ENCODE measurements at places on chromosomes 6 and 20.

GRCh38 chr20:52682237-52682636 lies 289.9 kb upstream of the TSHZ2 start:
- no peak for DNase-seq

- no peak for DNase-seq
These were observed 547.3 kb upstream of the SLC35B3 start for GRCh38 chr6:8982668-8983067.

DNA sequence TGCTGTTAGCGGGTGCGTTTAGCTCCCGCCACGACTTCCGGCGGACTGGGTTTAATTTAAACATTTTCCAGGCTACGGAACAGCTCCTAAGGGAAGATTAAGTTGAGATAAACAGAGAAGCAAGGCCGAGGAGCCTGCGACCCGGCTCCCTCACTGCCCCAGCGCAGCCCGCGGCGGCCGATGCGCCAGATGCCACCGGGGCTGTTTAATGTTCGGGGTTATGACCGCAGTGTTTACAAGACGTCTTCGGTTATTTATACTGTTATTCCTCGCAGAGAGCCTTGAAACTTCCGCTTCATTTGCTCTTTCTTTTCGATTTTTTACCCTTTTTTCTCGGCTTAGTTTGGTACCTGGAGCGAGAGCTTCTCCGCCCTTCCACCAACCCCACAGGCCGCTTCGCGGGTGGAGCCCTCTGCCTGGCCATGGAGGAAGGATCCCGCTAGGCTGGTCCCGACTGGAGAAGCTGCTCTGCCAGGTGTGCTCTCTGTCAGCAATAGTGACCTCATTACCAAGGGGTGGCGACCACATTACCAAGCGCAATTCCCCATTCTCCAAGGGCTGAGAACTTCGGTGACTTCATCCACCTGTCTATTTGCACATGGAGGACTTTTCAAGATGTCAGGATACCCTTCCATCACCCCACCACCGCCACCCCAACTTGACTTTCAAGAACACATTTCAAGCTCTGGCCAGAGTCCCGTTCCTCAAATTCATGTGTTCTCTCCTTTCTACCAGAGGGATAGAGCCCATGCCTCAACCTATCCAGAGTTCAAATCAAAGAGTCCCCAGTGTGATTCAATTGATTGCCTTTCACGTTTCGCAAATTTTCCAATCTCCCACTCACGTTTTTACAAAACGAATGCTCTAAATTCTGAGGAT lies 4.1 kb downstream of the TCF21 start:
- no peak for DNase-seq

GRCh38 chr6:37174515-37175331 lies 4.8 kb downstream of the PIM1 start:
- DNase-seq, result no peak

- DNase-seq, result no peak
These were observed 248.3 kb downstream of the GMPR start for GRCh38 chr6:16486661-16487060.

GRCh38 chr20:20521736-20522135 lies 153.8 kb downstream of the INSM1 start:
- no peak for DNase-seq

- no peak for DNase-seq
These were observed 30.8 kb downstream of the GNAS start for GRCh38 chr20:58883241-58883691.
